ENCODE measurements at places on chromosomes 4 and X.

DNA sequence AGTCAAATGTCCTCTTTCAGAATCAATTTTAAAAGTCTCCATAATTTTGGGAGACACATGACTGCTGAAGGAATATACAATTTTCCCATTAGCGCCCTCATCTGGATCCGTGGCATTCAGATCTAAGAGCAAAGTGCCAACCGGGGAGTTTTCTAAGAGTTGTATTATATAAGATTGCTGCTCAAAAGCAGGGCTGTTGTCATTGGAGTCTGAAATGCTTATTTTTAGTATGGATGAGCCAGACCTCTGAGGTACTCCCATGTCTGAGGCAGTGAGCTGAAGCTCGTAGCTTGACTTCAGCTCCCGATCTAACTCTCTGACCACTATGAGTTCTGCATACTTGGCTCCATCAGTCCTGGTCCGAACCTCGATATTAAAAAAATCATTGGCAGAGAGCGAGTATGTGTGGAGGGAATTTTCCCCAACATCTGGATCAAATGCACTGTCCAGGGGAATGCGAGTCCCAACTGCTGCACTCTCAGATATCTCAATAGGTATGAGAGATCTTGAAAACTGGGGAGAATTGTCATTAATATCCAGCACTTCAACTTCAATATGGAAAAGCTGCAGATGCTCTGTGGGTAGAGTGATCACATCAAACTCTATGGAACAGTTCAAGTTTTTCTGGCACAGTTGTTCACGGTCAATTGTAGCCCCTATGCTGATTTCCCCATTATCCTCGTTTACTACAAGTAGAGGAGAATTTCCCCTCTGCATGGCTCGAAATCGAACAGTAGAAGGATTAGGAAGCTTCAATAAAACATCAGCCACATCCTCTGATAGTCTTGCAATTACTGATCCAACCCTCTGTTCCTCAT, 917 bp downstream of the PCDH18 start:
- DNase-seq = peak; percentile 69

DNA sequence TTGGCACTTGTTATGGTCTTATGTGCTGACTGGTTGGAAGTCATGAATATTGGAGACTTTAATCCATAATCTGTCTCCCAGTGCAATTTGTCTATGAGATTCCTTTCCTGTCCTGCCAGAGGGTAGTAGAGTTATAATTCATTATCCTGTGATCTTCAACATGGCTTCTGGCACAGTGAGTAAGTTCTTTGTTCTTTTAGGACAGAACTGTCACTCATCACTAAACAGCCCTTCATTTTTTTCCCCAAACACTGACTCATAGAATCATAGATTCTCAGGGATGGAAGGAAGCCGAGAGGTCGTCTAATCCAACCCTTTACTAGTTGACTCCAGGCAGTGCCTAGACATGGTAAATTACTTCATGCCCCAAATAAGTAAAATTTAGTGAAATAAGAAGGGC, 78.4 kb downstream of the LUZP4 start:
- DNase-seq = no peak

DNA sequence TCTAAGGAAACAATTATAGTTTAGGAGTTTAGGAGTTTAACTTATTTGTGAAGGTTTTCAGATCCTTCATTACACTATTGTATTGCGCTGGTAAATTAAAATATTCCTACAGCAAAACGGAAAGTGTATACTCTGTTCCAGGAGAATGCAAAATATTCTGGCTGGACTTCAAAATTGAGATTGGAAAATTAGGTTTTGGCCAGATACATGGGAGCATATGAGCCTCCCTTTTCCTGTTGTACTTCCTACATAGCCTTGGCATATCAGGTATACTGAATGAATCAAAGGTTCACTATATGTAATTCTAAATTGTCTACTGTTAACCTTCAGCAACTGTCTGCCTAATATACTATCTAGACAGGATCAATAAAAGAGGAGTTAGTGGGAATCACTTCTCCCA, 25.2 kb upstream of the GRIA2 start:
- no peak for DNase-seq

DNA sequence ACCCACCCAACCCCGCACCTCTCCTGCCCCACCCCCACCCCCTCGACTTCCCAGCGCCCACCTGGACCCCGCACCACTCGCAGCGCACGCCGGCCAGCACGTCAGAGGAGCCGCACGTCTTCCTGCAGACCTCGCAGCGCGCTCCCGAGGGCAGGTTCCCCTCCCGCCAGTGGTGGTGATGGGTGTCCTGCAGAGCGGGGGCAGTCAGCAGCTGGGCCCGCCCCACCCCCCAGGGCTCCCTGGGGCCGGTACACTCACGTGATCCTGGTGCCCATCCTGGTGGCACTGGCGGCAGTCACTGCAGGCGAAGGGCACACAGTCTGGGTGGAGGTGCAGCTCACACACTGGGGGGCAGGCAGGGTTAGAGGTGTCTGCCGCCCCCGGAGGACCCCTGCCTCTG, 5.1 kb downstream of the DGKQ start:
- DNase-seq = no peak

All from hindlimb muscle (tissue), 1 donor.